ENCODE measurements at places on chromosomes 7 and 10.

DNA sequence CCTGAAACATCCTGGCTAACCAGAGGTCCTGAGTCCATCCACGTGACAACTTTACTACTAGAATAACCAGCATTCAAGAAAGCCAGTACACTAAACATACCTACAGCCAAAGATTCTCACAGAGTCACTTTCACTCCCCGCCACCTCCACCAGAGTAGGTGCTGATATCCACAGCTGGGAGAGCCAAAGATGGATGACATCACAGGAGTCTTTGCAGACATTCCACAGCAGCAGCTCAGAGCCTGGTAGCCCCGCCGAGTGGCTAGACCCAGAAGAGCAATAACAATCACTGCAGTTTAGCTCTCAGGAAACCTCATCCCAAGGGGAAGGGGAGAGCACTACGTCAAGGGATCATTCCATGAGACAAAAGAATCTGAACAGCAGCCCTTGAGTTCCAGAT, 13.5 kb upstream of the ADAM22 start:
- no peak for DNase-seq

DNA sequence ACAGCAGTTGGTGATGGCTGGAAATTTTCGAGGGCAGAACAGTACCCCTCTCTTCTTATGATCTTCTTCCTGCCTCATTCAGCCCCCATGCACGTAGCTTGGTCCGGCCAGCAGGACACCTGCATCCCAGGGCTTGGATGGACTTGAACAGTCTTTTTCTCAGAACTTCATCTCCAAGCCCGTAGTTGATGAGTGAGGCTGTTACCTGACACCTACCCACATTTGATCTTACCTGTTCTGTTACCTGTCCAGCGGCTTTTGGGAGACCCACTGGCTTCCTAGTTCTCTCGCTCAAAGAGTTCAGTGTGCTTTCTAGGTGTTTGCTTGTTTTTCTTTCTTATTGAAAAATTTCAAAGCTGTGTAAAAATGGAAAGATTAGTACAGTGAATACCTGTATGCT, 212.2 kb downstream of the CUX1 start:
- DNase-seq = no peak

DNA sequence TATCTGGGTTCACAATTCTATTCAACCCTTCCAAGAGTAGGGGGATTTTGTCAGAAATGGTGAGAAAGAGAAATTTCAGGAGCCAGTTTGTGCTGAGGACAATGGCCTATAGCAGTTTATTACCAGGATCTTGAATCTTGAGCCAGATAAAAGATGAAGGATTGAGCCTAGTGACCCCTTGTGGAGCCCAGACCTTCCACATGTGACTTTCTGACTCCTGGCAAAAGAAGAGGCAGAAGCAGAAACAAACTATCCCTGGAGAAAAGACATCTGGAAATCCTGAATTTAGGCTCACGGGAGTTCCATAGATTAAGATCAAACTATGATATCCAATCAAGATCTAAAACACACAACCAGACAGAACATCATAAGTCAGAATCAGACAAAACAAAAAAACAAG, 60.9 kb upstream of the CHRM2 start:
- DNase-seq = no peak

DNA sequence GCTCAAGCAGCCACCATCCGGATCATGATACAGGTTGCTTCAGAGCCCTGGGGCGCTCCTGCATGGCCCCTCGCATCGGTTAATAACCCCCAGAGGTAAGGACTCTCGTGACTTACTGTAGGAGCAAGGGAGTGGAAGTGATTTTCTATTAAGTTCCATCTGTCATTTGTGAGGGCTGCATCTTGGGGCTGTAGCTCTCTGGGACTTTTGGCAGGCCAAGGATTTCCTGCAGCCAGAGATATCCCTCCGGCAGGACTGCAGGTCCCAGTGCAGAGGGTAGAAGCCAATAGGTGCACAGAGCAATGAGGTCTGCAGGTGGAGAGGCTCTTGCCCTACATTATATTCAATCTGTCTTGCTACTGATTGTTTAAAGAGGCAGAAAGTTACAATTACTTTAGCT, 356.8 kb upstream of the ADARB2 start:
- DNase-seq = no peak

- no peak for DNase-seq
Measured at GRCh38 chr7:44307905-44308595, 17.3 kb downstream of the CAMK2B start.

DNA sequence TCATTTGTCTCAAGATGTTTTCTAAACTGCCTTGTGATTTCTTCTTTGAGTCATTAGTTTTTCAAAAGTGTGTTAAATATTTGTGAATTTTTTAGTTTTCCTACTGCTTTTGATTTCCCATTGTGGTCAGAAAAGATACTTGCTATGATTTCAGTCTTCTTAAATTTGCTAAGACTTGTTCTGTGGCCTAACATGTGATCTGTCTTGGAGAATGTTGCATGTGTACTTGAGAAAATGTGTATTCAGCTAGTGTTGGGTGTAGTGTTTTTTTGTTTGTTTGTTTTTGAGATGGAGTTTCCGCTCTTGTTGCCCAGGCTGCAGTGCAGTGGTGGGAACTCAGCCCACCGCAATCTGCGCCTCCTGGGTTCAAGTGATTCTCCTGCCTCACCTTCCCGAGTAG, 28.6 kb downstream of the BMPR1A start:
- no peak for DNase-seq

GRCh38 chr10:110223298-110223925, 16.0 kb downstream of the MXI1 start:
- no peak for DNase-seq

- DNase-seq = no peak
Measured at GRCh38 chr10:3765146-3765545, 19.9 kb downstream of the KLF6 start.

GRCh38 chr10:7846591-7846990, 28.3 kb downstream of the TAF3 start:
- DNase-seq = no peak

DNA sequence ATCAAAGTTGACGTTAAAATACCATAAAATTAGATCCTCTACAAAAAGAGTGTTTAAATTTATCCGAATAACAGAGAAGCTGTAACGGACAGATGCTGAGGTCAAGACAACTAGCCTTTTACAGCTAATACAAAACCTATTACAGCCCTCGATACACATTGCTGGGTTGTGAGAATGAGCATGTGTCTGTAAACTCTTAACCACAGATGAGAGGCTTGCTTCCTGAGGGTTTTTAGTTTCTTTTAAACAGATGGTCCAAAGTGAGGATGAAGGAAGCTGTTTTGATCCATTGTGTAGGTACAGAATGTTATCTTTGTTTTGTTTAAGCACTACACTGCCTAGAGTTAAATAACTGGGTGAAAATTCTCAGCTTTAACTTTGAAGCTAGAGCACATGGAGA, 578.2 kb downstream of the PARD3 start:
- DNase-seq = no peak

DNA sequence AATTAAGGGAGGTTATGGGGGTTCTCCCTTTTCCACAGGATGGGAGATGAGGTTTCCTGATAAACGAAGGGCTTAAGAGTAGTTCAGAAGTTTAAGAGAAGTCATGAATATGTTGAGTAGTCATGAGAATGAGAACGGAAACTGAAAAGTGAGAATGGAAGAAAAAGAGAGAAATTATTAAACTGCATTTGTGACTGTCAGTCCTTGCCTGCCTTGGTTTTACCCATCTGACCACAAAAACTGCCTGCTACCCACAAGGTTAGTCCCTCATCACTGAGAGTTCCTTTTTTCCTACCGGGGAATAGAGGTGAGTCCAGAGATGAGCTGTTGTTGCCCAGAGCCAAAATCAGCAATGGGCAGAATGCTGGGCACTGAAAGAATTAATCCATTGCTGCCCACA, 174.1 kb upstream of the BET1 start:
- no peak for DNase-seq

DNA sequence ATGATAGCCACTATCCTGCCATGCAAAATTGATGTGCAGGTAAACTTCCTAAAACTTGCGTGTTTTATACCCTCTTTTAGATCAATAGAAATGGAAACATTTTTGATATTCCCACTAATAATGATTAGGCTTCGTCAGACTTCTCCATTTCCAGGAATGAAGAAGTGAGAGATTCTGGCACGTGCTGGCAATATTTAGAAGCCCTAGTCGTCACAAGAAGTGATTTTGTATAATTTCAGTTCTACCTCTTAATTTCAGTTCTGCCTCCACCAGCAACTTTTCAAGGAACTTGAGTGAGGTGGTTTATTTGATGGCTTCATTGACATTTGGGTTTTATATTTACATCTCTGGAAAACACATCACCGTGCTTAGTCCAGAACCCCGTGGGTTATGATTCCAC, 61.9 kb downstream of the MRC1 start:
- no peak for DNase-seq

GRCh38 chr10:12735843-12736462, 265.6 kb downstream of the CCDC3 start:
- DNase-seq = no peak

GRCh38 chr7:87231711-87232110, 12.2 kb upstream of the TMEM243 start:
- no peak for DNase-seq

- DNase-seq = no peak
Measured at GRCh38 chr7:2969398-2970306, 74.0 kb downstream of the CARD11 start.

DNA sequence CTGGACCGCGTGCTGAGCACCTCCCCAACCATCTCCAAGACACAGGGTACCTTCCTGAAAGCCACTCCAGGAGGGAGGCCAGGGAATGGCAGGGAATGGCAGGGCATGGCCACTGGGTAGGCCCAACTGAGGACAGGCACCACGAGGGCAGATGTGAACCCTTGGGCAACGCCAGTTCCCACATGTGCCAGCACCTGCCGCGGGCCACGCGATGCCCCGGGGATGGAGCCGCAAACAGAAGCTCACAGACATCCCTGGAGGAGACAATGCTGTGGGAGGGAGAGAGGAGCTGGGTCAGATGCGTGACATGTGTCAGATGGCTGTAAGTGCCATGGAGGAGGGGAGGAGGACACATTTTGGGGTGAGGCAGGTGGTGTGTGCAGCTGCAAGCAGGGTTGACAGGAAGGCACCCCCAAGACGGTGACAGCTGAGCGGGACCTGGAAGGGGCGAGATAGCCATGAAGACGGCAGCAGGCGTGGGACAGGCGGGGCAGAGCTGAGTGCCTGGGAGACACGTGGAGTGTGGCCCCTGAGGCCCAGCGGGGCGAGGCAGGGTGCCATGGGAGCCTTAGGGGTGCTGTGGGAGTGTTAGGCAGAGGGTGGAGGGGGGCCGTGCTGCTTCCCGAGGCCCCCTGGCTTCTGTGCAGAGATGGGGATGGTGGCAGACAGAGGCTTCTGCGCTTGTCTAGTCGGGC, 27.7 kb downstream of the IQCE start:
- no peak for DNase-seq

- DNase-seq = no peak
Measured at GRCh38 chr7:158802535-158803366, 26.6 kb downstream of the ESYT2 start.

GRCh38 chr7:40099837-40100236, 34.6 kb downstream of the MPLKIP start:
- DNase-seq = no peak

DNA sequence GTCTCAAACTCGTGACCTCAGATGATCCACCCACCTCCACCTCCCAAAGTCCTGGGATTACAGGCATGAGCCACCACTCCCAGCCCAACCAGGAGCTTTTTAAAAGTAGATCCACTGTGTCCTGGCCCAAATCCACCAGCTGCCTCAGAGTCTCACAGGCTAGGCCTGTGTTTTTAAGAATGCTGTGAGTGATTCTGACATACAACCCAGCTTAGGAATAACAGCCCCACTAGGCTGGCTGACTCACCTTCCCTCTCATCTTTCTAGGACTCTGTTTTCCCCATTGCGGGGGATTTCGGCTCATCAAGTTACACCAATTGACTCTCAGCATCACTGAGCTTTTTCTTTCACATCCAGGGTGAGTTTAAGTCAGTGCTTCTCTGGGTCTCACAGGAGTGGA, 207.6 kb downstream of the SKIDA1 start:
- no peak for DNase-seq

DNA sequence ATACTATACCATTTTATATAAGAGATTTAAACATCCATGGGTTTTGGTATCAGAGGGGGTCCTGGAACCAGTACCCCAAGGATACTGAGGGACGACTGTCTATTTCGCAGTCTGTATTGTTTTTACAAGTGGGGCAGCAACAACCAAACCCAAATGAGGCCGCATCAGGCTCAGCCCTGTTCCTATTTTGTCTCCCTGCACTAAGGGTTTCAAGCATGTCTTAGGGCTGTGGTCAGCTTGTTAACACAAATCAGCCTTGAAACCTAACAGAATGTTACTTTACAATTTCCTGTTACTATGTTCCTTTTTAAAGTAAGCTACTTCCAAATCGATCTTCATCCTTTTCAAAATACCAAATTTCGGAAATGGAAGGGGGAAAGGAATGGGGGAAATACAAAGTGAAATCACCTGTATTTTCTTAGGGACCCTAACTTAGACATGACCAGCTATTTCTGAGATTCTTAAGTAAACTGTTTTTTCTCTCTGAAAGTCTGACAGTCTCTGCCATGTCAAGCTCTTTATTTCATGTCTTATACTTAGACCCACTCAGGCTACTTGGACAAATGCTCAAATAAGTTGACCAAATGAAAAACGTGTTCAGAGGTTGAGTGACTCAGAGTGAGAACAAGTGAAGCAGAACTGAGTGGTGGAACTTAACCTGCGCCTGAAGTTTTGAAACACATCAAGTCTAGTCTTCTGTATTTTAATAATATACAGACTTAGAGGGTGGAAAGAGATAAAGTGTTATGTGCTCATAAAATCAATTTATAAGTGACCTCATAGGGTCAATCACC, 75.8 kb downstream of the C1GALT1 start:
- no peak for DNase-seq

- DNase-seq = no peak
Measured at GRCh38 chr10:86951184-86951761, 6.1 kb downstream of the MMRN2 start.

DNA sequence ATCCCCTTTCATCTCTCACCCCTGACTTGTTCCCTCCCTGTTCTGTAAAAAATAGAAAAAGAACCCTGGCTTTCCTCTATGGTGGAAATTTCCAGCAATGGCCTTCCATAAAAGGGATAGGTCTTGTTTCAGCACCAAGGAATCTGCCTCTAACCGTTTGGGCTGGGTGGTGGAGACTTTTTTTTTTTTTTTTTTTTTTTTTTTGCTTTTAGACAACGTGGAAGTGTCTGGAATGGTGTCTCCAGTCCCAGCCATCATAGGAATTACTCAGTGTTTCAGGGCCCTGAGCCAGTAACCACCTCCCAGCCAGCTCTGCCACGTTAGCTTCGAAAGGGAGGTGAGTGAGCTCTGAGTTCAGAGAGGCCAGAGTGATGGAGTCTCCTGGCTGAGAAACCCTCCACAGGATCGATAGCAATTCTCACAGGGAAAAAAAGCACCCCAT, 97.3 kb upstream of the COL1A2 start:
- DNase-seq = no peak

GRCh38 chr10:96500519-96500918, 13.2 kb downstream of the TLL2 start:
- DNase-seq = no peak

DNA sequence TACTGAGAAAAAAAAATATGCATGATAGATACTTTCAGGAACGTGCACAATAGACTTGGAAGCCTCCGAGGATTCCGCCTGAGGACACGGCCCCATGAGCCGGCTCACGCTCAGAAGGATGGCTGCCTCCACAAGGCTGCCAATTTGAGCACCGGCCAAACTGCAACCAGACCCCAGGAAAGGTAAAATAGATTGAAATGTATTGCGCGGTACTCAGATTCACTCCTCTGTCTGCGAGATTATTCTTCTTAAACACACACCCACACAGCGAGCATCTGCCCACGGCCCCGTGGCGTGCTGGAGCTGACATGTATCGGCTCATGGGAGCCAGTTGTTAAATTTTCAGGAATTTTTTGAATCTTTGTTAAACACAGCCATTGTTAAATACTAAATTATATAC, 653.2 kb upstream of the MKI67 start:
- DNase-seq = no peak
